ENCODE measurements at places on chromosomes 7 and 10. TPM values are rescaled to one million over a fixed set of nuclear protein-coding genes. Genes with fewer than 3 reads are reported as not detected.

LBX1 gene
- polyA plus RNA-seq, result not detected

- DNase-seq, result no peak
Measured at GRCh38 chr7:88291398-88292173, 15.1 kb downstream of the STEAP4 start.

DNA sequence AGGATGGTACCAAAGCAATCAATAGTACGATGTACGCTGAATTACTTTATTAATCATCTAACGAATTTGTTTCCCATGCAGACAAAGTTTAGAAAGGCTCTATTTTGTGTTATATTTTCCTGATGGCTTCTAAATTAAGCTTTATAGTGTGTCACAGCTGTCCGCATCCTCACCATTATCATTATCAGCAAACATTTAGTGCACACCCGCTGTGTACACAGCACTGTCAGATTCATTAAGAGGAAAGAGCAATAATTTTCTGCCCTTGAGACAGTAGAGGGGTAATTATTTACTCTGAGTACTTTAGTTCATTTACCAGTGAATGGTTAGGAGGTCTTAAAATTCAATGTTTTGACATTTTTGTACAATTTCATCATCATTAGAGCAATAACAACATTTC is 233.3 kb upstream of the PTPRZ1 start:
- DNase-seq, result no peak

GRCh38 chr10:5477948-5478693 is 21.2 kb downstream of the CALML5 start:
- DNase-seq, result no peak

GRCh38 chr7:91771921-91772815 is 108.3 kb downstream of the MTERF1 start:
- no peak for DNase-seq

Measured in CD14-positive monocyte (primary cell).